ENCODE measurements at places on chromosomes 13 and 19.

DNA sequence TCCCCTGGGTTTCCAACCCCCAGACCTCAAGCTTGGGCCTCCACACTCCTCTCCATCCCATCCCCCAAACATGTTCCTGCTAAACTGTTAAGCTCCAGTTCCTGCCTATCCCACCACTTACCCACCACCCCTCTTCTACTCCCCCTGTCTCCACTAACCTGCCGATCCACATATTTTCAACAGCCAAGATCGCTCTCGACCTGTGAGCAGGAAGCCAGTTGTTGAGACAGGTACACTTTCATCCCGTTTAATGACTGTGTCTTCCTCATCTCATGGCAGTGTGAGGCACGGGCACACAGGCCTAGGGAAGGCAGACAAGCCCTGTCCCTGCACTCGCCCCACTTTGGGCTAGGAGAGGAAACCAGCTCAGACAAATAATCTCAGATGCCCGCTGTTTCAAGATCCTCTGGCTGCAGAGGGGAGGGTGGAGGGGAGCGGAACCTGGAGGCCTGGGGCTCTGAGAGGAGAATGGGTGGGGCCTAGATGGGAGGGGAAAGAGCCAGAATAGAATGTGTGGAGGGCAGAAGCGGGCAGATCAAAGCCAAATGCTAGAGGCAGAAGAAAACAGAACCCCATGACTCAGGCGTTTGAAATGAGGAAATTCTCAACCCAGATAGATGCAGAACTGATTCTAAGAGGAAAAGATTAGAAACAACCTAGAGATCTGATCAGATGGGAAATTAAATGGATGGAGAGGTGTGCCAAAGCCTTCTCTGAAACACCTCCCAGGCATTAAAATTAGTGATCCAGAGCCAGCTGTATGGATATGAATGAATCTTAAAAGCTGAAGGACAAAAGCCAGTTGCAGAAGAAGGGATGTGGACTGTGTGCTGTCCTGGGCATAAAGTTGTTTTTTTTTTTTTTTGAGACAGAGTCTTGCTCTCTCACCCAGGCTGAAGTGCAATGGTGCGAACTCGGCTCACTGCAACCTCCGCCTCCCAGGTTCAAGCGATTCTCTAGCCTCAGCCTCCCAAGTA, 16.9 kb upstream of the CYP2S1 start:
- no peak for DNase-seq

DNA sequence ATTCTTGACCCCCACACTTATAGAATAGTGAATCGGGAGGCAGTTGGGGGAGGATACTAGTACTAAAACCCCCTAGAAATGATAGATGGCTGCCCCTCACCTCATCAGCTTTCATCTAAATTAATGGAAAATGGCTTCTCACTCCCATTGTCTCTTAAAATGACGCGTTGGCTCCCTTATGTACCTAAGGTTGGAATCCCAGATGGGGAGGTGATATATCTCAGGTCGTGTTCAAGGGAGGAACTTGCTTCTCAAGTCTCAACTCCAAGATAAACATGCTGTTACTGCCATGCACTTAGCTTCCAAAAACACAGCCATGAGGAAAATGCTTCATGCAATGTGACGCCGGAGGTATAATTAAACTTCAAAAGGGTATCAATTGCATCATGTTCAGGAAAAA, 18.8 kb upstream of the UBE2L5 start:
- no peak for DNase-seq

DNA sequence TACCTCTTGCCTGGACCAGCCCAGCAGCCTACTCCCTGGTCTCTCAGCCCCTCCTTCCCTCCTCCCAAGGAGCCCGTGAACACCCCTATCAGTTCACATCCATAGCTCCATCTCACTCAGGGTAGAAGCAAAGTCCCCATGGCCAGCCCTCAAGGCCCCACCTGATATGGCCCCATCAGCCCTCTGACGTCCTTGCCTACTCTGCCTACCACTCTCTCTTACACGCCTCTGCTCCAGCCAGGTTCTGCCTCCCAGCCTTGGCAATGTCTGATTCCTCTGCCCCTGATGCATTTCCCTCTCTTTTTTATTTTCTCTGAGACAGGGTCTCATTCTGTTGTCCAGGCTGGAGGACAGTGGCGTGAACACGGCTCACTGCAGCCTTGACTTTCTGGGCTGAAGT, 7.9 kb upstream of the SERTAD3 start:
- no peak for DNase-seq

DNA sequence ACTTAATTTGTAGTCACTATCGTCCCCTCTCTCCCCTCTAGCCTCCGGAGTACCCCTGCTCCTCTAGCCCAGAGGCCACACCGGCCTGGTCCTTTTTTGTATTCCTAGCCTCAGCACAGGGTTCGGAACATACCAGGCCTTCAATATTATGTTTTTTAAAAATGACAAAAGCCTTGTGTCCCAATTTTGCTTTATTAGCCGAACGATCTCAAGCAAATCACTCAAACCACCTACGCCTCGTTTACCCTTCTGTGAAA, 463 bp upstream of the POMP start:
- DNase-seq: no peak

- peak; percentile 33 for DNase-seq
Measured at GRCh38 chr19:55206664-55207500, 2.4 kb downstream of the PTPRH start.

- no peak for DNase-seq
Measured at GRCh38 chr19:10286803-10287737, at the start of gene ICAM4. Gene ICAM4, plus strand, starts transcription at chr19:10286955. Its CDS starts 58 bp downstream, at chr19:10287013.
